ENCODE measurements at places on chromosomes 4 and X.

- DNase-seq: no peak
These were observed 176.7 kb downstream of the PDGFC start for GRCh38 chr4:156794863-156795262.

DNA sequence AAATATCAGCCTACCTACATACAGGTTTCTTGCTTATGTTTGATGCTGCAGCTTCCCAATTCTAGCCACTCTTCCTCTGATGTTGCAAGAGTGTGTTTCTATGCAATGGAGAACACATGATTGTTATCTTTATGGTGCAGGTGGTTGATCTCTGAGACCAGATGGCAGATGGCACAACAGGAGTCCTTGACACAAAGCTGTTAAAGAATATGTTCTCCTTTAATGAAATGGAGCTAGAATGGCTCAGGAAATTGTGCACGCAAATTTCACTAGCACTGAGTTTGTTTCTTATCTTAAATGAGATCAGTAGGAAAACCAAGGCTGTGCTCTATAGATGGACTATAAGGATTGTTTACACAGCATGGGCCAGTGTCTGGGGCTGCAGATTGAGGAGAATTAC is 29.9 kb upstream of the TTC29 start:
- no peak for DNase-seq

DNA sequence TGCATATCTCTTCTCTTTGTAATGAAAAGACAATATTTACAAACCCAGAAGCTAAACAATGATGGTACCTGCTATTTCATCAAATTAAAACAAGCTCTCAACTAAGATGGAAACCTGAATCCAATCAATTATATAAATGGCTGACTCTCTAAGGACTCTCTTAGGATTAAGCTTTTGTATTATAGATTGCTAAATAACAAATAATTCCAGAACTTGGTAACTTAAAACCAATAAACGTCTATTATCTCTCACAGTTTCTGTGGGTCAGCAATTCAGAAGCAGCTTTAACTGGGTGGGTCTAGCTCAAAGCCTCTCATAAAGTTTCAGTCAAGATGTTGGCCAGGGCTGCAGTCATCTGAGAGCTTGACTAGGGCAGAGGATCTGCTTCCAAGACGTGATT is 12.4 kb downstream of the PHKA2 start:
- no peak for DNase-seq

GRCh38 chr4:16505726-16506125 is 279.5 kb upstream of the TAPT1 start:
- no peak for DNase-seq

DNA sequence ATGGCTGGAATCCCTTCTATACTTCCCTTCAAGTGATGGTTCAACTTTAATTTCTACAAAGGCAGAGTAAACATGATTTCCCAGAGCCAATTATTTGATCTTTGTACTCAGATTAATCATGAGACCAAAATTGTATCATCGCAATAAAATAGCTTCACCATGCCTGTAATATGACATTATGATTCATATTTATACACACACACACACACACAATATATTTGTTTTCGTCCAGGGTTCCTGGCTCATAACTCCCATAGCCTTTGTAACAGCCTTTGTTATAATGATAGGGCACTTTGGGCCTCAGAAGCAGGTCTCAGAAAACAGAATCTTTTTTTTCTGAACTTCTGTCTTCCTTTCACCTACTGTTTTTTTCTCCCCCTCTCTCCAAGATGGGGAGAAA is 270.6 kb downstream of the ADGRA3 start:
- no peak for DNase-seq

DNA sequence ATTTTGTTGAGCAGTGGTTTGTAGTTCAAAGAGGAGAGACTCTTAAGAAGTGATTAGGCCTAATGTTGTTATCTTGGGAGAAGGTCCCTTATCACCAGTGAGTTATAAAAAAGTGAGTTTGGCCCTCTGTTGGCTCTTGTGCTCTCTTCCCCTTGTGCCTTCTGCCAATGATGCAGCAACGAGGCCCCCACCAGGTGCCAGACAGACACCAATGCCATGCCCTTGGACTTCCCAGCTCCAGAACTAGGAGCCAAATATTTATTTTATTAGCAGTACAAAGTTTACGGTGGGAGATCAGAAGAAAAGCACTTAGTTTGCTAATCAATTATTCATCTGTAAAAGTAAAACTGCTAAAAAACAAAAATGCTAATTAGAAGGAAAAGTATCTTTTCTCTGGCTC is 22.7 kb upstream of the NAAA start:
- no peak for DNase-seq

- no peak for DNase-seq
These were observed 35.9 kb upstream of the PPA2 start for GRCh38 chr4:105509714-105510113.

GRCh38 chr4:159950707-159951106 is 847.8 kb downstream of the RAPGEF2 start:
- no peak for DNase-seq

- no peak for DNase-seq
These were observed 89.0 kb downstream of the SH3KBP1 start for GRCh38 chrX:19798423-19798822.

DNA sequence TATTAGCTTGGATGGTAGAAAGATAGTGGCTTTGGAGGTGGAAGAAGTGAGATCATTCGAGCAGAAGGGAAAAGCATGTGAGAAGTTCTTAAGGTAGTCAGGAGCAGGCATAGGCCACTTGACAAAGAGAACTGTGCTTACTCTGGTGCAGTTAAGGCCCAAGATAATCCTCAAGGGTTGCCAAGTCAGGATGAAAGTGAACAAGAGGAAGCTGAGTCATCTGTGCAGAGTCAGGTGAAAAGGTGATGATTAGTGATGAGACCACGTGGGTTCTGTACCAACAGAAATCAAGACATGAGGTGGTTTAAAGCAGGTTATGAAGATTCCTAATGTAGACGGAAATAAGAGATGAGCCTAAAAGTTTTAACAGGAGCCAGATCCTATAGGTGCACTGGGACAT is 369.8 kb downstream of the DTHD1 start:
- no peak for DNase-seq

- DNase-seq: no peak
These were observed 187.4 kb upstream of the TEX13C start for GRCh38 chrX:125132274-125132673.

DNA sequence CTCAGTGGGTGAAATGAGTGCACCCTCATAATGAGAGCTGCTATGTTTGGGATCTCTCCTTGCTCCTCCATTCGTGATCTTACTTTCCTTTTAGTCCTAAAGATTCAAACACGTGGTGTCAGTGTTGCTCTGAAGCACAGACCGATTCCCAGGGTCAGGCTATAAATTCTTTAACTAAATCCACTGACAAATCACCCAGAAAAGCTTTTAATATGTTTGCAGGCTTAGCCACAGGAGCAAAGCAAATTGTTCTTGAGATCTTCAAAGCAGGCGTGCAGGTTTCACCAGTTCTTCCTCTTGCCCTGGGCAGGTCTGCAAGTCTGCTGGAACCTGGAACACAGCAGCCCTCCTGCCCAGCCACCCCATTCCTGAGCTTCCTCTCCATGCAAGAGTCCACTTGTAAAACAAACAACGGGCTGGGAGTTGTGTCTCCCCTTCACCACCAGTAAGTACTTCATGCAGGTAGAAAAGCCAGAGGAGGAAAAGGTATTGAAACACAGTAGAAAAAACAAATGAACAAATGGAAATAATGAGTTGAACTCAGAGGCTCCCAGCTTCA is 70.1 kb upstream of the ENPP6 start:
- no peak for DNase-seq

GRCh38 chr4:110484767-110485166 is 8.8 kb downstream of the ENPEP start:
- DNase-seq: no peak

DNA sequence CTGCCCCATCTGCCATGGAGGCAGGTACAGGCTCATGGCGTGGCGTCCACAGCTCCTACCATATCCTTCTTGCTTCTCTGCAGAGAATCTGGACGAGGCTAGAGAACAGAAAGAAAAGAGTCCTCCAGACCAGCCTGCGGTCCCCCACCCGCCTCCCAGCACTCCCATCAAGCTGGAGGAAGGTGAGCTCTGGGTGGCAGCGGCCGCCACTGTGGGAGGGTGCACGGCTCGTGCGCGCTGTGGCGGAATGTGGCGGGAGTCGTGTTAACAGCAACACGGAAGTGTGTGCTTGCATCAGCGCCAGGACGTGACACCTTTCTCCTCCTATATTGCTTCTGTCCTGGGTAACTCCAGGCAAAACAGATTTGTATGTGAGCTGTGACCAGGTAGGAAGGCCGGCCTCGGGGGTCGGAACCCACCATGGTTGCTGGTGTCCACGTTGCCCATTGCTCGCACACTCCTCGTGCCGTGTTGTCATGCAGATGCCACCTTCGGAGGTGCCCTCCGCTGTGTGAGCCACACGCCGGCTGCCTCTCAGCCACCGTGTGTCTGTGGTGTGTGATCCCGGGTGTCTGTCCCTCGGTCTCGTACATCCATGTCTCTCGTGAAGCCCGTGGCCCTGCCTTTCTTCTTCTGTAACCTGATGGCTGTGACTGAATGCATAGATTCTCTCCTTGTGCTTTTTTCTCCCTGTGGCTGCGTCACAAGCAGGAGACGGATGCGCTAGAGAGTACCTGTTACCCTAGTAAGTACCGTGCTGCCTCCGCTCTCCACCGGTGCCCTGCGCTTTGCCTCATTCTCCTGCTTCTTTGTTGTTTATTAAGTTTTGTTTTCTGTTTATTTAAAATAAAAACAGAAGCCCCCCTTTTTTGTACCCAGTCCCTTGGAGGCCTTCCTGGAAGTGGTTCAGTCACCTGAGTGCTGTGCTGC is 37.0 kb downstream of the NOP14 start:
- no peak for DNase-seq

- no peak for DNase-seq
These were observed 105.2 kb upstream of the FGF16 start for GRCh38 chrX:77342004-77342403.
